ENCODE measurements at places on chromosomes 1 and 21.

DNA sequence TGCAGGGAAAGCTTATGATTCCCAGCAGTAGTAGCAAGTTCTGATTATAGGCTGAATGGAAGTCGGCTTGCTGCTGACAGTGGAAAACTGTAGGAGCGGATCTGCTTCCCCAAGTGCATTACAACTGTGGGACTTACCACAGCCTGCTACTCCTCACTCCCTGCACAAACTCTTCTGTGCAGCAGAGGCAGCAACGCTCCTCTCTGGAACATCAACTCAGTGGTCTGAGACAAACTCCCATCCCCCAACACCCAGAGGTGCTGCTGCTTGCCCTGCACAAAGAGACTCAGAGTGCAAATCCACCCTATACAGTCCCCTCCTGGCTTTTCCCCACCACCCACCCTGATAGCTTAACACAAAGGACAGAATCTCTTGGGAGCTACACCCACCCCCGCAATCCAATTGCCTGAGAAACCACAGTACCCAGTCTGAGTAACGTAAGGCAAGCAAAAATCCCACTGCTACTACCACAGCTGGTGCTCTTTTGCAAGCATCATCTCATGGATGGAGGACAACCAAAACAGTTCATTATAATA lies 1455.2 kb downstream of the AMY1C start:
- no peak for DNase-seq

- DNase-seq = no peak
Observed at GRCh38 chr1:247115545-247115944, 11.4 kb upstream of the ZNF669 start.

DNA sequence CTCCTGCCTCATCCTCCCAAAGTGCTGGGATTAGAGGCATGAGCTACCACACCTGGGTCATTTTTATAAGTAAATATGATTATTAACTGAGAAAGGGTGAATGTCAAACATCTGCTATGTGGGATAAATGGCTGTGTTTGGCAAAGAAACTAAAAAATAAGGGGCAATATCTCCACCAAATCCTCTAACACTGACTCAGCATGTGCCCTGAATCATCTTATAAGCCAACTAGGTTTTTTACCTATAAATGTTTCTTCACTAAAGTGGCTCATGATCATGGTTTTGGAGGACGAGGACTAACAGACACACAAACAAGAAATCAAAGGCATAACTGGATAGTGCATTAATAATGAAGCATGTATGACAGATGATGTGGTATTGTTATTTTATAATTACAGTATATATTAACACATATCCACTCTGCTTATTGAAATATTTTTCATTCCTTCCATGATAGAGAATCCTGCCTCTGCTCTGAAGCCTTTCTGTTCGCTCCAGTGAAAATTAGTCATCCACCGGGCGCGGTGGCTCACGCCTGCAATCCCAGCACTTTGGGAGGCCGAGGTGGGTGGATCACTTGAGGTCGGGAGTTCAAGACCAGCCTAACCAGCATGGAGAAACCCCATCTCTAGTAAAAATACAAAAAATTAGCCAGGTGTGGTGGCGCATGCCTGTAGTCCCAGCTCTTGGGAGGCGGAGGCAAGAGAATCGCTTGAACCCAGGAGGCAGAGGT lies 11.7 kb upstream of the ARHGAP29 start:
- DNase-seq = no peak

GRCh38 chr1:170732252-170732588 lies 68.3 kb downstream of the PRRX1 start:
- no peak for DNase-seq

DNA sequence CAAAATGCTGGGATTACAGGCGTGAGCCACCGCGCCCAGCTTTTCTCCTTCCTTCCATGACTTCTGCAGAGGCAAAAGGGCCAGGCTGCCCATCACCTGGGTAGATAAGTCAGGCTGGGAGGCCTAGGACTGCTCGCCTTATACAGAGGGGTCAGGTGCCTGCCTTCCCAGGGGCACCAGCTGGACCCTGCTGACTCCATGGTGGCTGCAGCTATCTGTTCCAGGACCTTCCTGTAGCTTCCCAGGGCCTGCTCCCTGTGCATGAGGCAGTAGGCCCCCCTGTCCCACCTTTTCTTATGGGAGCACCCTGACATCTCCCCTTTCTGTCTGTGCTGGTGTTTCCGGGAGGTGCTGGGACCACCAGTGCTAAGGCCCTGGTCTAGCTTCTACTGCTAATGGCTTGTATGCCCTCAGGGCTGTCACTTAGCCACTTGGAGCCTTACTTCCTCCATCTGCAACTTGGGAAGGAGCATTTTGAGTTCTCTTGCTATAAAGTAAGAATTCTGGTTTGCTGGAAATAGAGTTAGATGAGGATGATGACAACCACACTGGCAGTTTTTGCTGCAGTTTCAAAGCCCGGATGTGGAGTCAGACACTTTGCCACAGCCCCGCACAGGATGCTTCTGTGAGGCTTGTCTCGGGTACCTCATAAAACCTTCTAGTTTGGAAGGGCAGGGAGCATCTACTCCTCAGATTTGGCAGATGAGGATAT lies 14.4 kb downstream of the SOX13 start:
- no peak for DNase-seq

GRCh38 chr1:108591466-108591865 lies 31.6 kb downstream of the EEIG2 start:
- no peak for DNase-seq

DNA sequence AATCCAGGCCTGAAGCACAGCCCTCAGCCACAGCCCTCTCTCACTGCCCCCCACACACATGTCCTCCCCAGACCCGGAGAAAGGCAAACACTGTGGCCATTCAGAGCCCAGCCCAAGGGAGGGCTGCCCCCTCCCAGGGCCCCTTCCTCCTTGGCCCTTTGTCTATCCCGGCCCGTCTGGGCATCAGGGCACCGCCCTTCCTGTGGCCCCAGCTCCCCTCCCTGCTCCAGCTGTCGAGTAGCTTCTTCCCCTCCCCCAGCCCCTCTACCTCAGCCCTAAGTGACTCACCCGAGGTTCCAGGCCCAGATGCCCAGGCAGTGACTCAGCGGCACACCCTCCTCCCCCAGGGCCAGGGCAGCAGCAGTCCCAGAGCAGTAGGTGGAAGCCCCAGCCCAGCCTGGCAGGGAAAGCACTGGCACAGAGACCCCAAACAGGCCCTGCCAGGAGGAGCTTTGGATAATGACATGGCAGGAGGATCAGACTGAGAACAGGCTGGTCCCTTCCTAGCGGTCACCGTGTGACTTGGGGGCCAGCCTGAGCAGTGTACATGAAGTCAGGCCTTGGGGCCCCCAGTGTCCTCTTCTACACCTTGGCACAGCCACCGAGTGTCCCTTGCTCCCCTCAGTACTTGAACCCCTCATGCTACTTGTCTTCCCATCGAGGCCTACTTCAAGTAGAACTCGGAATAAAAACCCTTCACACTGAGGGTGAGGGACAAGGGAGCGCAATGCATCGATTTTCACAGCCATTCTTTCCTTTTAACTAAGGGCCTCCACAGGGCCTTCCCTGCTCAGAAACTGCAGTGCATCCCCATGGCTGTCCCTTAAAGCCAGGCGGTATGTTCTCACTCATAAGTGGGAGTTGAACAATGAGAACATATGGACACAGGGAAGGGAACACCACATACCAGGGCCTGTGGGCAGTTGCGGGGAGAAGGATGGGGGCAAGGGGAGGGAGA lies 1.0 kb upstream of the S100A2 start:
- no peak for DNase-seq

DNA sequence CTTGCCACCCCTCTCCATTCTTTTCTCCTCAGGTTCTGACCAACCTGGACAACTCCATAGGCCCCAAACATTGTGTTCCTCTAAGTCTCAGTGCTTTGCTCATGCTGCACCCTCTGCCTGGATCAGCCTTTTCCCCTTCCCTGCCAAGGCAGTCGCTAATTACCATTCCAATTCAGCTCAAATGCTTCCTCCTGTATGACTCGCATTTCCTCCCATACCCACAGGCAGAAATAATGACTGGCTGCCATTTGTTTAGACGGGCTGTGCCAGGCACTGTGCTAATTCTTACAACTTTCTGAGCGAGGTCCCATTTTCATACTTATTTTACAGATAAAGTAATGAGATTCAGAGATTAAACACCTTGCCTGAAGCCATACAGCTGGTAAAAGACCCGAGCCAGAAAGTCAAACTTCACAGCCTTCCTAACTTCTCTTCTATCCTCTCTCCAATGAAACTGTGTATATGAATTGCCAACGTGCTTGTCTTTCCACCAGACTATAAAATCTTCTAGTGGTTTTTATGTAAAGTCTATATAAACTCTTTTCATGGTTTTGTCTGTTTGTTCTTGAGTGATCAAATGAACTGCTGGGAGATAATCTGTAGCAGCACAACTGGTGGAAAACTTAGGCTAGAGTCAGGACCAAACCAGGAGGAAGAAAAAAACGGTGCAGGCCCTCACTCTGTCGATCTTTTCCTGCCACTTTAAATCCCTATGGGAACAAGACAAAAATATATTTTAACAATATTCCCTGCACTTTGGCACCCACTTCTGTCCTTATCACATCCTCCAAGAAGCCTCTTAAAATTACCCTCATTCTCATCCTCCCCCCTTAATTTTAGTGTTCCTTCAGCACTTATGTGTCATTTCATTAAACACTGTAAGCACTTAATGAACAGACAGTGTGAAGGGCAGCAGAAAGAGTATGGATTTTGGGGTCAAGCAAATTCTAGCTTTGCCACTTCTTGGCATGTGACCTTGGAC lies 33.7 kb downstream of the RAB3B start:
- no peak for DNase-seq

All from liver (tissue), 10 donors.